Adrenal gland (tissue), 19 donors: ENCODE measurements at places on chromosomes 2 and 18. TPM values are rescaled to one million over a fixed set of nuclear protein-coding genes. Genes with fewer than 3 reads are reported as not detected.

Gene PTPN2
- 41.7 TPM for total RNA-seq

- DNase-seq, result no peak
These were observed 264.5 kb downstream of the BCL2 start for GRCh38 chr18:63054901-63055584.

DNA sequence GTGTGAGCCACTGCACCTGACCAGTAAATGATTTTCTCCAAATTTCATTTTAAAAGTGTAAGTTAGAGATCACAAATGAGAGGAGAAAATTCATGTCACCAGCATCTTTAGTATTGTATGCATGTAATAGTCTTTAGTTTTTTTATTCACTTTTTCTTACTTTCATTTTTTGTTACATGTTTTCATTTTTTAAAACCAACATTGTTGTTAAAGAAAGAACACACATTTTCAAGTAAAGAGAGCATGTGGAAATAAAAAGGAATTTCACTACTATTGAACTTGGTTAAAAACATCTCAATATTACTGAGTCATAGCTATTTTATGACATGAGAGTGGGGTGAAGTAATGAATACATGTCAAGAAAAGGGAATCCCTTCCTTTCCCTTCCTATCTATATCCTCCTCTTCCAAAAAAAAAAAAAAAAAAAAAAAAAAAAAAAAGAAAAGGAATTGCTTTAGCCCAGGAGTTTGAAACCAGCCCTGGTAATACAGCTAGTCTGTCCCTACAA lies 29.1 kb upstream of the PMAIP1 start:
- no peak for DNase-seq

GRCh38 chr2:37898448-37898847 lies 26.6 kb upstream of the RMDN2 start:
- no peak for DNase-seq

DNA sequence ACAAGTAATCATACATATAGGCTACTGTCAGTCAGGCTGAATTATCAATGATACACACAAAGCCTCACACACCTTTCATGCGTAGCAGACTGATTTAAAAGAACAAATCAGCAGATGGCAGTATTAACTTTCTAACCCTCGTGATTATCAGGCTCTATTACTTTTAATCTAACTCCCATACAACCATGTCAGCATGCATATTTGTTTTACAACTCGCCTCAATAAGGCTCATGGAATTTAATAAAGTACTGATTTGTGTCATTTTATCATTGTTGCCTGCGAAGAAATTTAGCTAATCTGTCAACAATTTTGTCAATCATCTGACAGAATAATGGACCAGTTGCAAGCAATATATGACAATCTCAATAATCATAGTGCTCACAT lies 82.8 kb downstream of the SLC25A12 start:
- no peak for DNase-seq

GRCh38 chr2:111121028-111121827 lies 514 bp downstream of the BCL2L11 start:
- peak; percentile 40 for DNase-seq

GRCh38 chr2:228793116-228793515 lies 478.0 kb downstream of the PID1 start:
- DNase-seq, result no peak

- DNase-seq, result no peak
These were observed 427.3 kb downstream of the THSD7B start for GRCh38 chr2:137192366-137193310.

DNA sequence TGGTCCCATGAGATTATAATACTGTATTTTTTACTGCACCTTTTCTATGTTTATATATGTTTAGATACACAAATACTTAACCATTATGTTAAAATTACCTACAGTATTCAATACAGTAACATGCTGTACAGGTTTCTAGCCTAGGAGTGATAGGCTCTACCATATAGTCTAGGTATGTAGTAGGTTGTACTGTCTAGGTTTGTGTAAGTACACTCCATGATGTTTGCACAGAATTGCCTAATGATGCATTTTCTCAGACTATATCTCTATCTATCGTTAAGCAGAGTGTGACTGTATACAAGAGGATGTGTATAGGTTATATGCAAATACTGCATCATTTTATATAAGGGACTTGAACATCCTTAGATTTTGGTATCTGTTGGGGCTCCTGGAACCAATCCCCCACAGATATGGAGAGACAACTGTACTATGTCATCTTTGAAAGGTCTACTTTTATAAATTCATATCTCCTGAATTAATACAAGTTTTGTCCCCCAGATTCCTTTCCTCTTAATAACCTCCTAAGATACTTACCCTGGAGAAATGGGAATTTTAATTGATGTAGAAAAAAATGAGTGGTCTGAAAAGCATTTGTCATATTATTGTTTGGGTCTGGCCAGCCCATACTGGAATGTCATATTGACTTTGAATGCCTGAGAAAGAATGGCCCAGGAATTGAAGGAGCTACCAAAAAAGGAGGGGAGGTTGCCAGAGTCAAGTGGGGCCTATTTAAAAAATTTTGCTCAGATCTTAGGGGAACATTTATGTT lies 36.6 kb downstream of the EHBP1 start:
- no peak for DNase-seq

DNA sequence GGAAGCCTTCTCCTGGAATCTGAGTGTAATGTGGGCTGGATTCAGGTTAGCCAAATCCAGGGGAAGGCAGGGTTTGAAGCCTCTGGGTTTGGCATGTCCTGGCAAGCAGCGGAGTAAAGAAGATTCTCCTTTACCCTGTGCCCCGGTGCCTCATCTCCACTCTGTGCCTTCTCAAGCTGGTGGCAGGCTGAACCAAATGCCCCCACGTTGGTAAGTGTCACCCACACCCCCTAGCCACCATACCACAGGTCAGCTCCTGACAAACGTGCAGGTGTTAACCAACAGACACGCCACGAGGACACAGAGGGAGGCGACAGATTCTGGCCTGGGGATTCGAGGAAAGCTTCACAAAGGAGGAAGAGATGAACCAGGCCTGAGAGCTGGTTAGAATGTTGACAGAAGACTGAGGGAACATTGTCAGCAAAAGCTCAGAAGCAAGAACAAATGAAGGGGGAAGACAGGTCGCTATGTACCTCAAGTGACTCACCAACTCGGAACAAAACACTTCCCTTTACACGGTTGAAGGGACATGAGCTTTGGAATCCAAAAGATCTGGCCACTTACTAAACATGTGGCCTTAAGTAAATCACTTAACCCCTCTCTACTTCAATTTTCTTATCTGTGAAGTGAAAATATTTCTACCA lies 85.2 kb upstream of the LCLAT1 start:
- no peak for DNase-seq

Gene GPR45
- not detected for total RNA-seq
